Stimulated activated CD8-positive, alpha-beta memory T cell treated with anti-CD3 and anti-CD28 coated beads, Interleukin-12 subunit alpha, Interleukin-12 subunit beta, amount 100 ng/mL, for 1 hour (primary cell): ENCODE measurements at places on chromosomes 6 and 20.

- DNase-seq: no peak
Observed at GRCh38 chr6:25544833-25545232, 107.2 kb upstream of the SCGN start.

- no peak for DNase-seq
Observed at GRCh38 chr6:70412252-70413113, 825 bp upstream of the FAM135A start.

DNA sequence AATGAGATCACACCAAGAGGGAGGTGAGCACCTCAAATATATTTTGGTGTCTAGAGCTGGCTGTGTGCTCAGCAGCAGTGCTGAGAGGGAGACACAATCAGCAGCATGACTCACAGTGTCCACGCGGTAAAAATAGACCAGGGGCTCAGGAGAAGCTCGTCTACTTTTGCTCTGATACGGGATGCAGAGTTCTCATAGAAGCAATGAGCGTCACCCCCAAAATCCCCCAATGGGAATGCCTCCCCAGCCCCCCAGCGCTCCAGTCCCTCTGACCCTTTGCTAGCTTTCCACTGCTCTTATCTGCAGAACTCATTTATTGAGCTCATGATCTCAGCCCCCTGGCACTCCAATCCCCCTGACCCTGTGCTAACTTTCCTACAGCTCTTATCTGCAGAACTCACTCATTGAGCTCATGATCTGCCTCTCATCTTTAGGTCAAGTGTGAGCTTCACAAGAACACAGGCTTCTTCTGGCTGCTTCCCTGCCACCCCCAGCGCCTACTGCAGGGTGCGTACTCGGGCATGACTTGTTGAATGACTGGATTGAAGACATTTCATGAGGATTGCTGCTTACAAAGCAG is 34.0 kb downstream of the SYNDIG1 start:
- DNase-seq: no peak

- DNase-seq: no peak
Observed at GRCh38 chr6:115363379-115363778, 697.3 kb downstream of the FRK start.

GRCh38 chr20:2626853-2627541 is 25.4 kb upstream of the NOP56 start:
- no peak for DNase-seq

DNA sequence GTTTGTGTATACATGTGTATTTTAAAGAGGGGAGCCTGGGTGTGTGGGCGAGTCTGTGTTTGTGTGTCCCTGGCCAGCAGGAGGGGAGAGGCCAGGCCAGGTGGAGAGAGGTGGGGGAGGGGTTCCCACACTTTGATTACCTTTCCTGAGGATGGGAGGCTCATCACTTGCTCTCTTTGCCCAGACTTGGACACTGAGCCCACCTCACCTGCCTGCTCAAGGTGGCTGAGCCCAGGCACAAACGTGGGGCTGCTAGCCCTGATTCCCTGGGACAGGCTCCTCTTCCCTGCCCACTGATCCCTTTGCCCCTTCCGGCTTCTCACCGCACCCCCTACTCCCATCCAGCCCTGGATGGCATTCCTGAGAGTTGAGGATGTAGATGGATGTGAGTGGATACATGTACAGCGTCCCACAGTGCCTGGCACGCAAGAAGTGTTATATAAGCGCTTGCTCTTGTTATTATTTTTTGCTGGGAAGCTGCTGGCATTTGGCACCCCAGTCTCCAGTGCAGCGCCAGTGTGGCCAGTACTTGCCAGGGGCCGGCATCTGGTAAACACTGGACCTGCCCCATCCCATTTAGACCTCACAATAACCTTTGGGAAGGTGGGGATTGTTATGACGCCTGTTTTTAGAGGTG is 2.7 kb downstream of the CEBPB start:
- DNase-seq: no peak

- DNase-seq: no peak
Observed at GRCh38 chr6:28235912-28236452, 10.9 kb downstream of the ZSCAN9 start.

DNA sequence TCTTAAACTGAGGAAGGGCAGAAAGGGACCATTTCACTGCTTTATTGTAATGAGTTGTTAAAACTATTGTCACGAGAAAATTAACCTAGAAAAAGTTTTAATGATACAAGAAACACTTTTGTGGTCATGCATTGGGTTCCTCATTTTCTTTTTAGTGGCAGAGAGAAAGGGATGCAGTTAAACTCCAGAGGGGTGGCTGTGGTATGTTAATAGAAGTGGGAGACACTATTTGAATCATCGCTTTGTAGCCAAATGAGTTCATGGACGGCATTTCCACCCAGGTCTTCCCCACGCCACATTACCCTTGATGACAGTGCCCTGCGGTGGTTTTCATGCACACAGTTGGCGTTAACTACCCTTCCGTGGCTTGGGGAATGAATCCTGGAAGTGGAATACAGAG is 235.6 kb downstream of the PLCB1 start:
- DNase-seq: no peak

- DNase-seq: no peak
Observed at GRCh38 chr20:38355161-38356012, 9.1 kb downstream of the LBP start.

DNA sequence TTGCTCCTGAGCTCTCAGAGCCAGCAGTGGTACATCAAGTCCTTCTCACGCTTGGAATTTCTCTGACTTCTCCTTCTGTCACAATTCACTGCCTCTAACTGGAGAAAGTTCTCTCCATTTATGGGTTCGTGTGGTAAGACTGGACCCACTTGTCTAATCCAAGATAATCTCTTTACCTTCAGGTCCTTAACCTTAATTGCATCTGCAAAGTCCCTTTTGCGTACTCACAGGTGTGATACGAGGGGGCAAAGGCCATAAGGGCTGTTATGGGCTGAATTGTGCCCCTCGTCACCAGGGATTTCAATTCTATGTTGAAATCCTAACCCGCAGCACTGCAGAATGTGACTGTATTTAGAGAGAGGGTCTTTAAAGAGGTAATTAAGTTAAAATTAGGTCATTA is 27.5 kb upstream of the TBC1D22B start:
- no peak for DNase-seq

GRCh38 chr6:105135907-105136430 is 43.8 kb downstream of the POPDC3 start:
- no peak for DNase-seq

DNA sequence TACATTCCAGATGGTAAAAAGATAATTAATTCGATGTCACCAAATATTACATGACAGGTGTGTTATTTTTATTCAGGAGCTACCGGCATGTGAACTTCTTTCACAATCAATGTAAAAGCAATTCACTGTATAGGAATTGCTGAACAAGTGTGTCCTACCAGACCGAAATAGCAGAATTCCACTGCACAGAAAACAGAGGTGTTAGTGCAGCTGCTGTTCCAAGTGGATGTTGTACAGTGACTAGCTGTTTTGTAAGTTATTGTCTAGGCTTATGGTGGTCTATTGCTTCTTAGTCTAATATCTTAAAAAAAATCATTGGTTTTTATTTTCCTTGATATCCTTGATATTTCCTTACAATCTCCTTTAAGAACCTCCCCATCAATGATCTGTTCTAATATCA is 107.4 kb downstream of the COL19A1 start:
- no peak for DNase-seq

DNA sequence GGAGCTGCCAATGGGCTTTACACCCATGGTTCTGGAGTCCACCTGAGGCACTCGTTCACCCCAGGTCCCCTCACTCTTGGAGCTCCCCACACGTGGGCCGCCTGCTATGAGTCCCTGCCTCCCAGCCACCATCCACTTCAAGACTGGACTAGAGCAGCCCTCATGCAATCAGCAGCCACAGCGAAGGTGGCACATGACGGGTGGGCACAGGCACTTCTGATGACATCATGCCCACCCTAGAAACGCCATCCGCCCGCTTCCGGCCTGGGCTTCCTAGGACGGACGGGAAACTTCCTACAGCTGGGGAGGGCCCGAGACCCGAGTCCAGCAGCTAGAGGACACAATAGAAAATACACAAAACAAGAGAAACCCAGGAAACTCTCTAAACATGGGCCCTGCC is 85.5 kb downstream of the PDE10A start:
- DNase-seq: no peak

DNA sequence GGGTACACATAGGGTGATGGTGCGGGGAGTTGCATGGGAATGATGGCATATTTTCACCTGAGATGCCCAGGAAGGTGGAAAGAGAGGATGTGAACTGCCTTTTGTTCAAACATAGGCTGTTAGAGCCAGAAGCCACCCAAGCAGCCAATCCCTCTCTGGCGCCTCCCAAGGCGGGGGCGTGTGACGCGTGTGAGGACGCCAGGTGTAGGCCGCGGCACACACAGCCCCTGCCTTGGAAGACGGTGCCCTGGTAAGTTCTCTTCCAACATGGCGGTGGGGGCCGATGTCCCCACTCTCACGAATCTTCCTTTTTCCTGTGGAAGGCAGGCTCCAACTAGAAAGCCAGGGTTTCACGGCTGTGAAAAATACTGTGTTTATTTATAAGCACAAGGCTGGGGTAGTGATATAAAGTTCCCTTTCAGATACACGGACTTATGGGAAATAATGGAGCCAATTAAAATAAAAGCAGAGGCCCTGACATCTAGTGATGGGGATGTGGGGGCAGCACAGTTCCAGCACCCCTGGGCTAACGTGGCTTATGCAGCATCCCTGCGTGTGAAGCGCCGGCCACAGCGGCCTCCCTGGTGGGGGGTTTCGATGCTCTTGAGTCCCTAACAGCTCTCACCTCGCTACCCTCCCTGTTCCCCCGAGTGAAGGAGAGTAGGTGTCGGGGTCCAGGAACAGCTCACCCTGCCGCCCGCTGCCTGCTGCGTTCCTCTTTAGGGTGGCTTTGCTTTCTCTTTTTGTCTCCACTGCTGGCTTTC is 28.3 kb downstream of the CDH4 start:
- no peak for DNase-seq

- DNase-seq: no peak
Observed at GRCh38 chr6:19158586-19158985, 678.6 kb upstream of the ID4 start.

GRCh38 chr6:11423667-11424066 is 113.9 kb upstream of the TMEM170B start:
- no peak for DNase-seq

DNA sequence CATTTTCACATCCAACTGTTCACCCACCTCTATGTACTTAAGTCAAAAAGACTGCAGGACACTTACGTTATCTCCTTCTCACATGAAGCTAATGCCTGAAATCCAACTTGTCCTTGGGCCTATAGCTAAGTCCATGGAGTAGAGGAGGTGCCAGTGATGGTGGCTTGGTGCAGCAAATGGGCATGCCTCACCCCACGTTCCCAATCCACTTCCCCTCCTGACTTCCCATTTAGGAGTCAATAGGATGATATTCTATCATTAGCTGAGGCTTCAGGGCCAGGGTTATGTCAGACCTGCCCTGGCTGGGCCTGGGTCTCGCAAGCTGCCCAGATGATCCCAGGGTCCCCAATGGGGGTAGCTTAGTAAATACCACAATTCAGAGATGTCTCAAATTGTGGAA is 410.4 kb downstream of the MAFB start:
- DNase-seq: no peak

GRCh38 chr6:157766901-157767774 is 55.9 kb upstream of the SNX9 start:
- no peak for DNase-seq

DNA sequence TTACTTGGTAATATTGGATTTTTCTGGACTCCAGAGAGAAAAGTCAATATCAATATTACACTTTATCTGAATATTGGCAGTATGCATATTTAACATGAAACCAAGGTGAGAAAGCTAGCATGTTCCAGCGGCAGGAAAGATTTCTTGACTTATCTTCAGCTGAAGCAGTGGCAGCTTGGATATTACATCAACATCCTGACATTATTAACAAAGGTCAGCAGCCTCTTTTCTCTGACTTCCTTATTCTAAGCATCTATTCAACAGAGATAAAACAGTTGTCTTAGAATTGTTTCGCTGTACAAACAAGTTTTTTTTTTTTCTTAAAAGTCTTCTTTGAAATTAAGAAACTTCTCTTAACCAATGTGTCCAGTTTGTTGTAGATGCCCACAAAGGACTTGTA is 11.8 kb downstream of the DCBLD1 start:
- DNase-seq: no peak

GRCh38 chr6:169253337-169254238 is at the start of gene THBS2:
THBS2 (minus strand) TSS chr6:169253846; CDS start chr6:169250784, 3,062 bp downstream.
- DNase-seq: no peak

- no peak for DNase-seq
Observed at GRCh38 chr20:10111139-10111958, 76.6 kb downstream of the ANKEF1 start.

- DNase-seq: no peak
Observed at GRCh38 chr6:12440981-12441380, 150.8 kb downstream of the EDN1 start.

GRCh38 chr6:31727717-31728671 is 1.1 kb downstream of the DDAH2 start:
- no peak for DNase-seq

DNA sequence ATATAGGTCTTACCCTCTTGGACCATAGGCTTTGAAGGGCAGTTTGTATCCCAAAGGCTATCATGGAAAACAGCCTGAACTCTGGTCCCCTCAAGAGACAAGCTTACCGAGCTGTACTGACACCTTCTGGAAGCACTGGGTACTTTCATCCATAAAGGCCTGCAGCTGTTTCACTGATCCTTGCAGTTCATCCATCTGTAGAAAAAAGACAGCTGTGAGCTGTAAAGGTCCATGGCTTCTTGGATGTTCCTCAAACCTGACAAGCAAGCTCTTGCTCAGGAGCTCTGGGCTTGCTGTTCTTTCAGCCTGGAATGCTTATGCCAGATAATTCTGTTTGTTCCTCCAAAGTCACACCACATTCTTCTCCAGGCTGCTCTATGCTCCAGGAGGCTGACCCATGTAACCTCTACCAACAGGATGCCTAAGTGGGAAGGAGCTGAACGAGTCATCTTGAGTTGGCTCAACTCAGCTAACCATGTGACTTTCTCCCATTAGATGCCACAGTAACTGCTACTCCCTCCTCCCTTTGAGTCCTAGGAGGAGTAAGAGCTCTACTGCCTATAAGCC is 8.8 kb upstream of the NDRG3 start:
- DNase-seq: peak; percentile 24

- DNase-seq: no peak
Observed at GRCh38 chr6:67717281-67717680, 917.8 kb upstream of the ADGRB3 start.

DNA sequence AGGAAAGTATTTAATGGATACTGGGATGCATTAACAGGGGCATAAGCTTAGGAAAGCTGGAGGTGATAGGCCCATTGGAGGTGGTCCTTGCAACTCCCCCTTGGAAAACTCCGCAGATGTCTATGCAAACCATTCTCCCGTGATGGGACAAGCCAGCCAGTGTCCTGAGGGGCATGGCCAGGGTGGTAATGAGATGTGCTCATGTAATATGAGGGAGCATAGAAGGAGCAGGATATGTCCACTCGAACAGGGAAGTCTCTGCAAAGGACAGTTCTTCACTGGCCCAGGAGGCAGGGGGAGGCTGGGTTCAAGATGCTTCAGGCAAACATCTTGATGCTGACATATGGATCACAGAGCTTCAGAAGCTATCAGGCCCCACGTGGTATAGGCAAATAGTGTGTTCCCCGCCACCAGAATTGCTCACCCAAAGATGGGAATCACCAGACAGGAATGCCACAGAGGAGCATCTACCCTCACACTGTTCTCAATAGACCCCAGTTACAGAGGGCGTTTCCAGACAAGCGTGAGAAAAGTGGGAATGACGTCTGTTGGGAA is 201.6 kb upstream of the CDH4 start:
- no peak for DNase-seq

- no peak for DNase-seq
Observed at GRCh38 chr6:6980999-6981597, 126.7 kb upstream of the RREB1 start.
